ENCODE measurements at places on chromosomes 5 and 9. TPM values are rescaled to one million over a fixed set of nuclear protein-coding genes. Genes with fewer than 3 reads are reported as not detected.

The IFNA21 gene
- not detected for total RNA-seq

- no peak for DNase-seq
Observed at GRCh38 chr5:32325062-32325461, 12.3 kb upstream of the MTMR12 start.

DNA sequence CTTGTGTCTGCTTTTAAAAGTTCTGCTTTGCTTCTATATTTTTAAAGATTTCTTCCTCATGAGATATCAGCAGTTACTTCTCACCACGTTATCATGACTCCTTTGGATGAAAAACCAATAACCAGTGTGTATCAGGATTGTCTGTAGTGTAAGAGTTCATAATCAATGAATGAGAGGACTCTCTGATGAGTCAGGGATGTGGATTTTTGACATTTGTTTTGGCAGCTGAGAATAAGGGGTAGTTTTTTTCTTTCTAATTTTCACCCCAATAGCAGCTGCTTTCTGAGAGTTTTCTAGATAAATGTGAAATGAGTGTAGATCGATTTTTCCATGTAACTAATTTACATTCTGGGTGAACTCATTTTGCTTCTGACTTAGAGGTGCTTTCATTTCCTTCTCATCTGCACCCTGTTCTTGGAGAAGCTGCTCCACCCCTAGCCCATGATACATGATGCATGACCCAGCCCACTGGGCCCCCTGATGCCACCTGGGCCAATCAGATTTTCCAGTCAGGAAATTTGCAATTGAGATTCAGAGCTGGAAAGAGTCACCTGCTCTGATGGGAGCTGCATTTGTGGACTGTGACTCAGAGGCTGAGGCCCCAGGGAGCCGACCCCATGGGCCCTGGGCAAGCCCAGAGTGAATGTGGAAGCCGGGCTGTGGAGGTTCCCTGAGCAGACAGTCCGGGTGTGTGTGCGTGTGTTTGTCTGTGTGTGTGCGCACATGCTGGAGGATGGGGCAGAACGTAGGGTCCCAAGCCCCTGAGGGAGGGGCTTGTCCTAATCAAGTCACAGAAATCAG, 159.3 kb downstream of the RGS3 start:
- peak; percentile 74 for DNase-seq

The INVS gene
- total RNA-seq: 8.9 TPM

DNA sequence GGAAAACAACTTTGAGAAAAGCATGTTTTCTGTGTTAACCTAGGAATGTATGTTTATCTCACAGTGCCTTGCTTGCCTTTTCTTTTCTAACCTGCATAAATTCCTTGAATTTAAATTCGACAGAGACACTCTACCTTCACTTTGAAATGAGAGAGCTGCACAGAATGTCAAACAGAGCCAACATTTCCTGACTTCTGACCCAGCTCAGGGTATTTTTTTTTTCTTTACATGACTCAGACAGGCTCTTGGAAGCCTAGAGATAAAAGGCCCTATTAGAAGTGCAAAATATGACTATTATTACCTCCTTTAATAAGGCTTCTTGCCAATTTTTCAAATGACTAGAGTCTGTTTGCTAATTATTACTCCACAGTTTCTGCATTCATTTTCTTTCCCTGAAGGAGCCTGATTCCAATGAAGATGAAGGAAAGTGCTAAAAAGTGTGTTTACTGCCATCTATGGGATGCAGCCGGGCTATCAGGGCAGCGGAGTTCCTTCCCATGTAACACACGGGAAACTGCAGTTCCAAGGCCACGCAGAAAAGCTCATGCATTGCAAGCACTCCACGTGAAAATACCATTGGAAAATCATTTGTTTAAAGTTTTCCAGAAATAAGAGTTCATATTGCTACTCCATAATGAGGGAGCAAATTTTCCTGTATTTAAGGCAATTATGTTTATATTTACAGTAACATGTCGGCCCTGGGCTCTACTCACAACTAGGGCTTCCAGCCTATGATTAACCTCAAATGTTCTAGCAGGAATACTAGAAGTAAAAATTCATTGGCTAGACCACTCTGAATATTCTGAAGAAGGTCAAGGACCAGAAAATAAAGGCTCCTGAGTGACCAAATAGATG, 485.6 kb downstream of the ZSWIM6 start:
- DNase-seq: peak; percentile 45

GRCh38 chr5:123819833-123820232, 307.9 kb downstream of the CSNK1G3 start:
- peak; percentile 78 for DNase-seq

DNA sequence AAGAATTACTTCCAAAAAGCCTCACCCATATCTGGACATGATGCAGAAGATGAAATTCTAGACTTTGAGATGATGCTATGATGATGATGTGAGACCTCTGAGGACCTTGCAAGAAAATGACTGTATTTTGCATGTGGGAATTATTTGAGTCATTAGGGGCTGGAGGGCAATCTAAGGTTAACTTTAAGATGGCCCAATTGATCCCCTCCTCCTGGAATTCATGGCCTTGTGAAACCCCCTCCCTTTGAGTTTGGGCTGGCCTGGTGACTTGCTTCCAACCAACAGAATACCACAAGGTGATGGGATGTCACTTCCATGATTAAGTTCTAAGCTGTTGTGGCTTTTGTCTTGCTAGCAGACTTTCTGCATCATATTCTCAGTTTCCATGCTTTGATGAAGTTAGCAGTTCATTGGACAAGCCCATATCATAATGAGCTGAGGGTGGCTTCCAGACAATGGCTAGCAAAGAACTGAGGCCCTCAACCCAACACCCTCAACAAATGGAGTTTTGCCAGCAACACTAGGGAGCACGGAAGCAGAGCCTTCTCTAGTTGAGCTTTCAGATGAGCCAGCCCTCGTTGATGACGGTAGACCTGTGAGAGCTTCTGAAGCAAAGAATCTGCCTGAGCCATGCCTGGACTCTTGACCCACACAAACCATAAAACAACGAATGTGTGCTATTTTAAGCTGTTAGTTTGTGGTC, 7.4 kb upstream of the AMACR start:
- no peak for DNase-seq

- no peak for DNase-seq
Observed at GRCh38 chr9:116303270-116303669, 149.7 kb downstream of the PAPPA start.

The HEMGN gene
- total RNA-seq: not detected

The NIM1K gene
- 0.17 TPM for total RNA-seq

DNA sequence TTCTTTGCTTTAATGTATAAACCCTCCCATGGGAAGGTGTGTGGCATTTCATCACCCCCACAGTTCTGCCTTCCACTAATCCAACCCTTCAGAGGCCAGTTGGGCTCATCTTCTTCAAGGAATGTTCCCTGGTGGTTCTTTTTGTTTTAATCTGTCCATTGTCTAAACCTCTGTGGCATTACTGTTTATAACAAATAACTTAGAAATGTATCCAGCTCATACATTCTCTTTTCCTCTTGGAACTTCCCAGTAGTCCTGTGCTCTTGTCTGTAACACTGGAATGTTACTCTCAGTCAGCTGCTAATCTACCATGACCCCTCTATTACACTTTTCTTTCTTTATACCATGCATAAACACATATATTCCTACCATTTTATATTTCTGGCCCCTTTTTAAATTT, 213.5 kb upstream of the TARS1 start:
- no peak for DNase-seq

The LRRC19 gene
- total RNA-seq: not detected

- no peak for DNase-seq
Observed at GRCh38 chr5:77563475-77563874, 71.4 kb upstream of the WDR41 start.

DNA sequence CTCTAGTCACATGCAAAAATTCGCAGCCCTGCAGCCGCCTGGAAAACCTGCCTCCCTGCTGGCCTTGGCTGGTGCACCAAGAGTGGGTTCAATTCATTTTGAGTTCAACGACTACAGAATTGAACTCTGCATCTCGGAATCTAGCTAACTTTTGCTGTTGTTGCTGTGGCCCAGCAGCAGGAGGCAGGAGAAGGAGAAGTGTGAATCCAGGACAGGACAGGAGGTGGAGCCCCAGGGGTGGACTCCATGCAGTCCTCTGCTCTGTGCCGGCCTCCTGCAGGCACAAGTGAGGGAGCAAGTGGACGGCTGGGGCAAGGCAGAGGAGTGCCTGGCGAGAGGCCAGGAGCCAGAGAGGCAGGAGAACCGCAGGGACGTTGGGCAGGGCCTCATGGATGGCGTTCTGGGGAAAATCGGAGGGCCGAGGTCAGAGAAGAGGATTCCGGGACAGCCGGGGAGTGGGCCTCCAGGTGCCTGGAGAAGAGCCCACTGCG, 214.2 kb downstream of the FANCC start:
- DNase-seq: no peak

DNA sequence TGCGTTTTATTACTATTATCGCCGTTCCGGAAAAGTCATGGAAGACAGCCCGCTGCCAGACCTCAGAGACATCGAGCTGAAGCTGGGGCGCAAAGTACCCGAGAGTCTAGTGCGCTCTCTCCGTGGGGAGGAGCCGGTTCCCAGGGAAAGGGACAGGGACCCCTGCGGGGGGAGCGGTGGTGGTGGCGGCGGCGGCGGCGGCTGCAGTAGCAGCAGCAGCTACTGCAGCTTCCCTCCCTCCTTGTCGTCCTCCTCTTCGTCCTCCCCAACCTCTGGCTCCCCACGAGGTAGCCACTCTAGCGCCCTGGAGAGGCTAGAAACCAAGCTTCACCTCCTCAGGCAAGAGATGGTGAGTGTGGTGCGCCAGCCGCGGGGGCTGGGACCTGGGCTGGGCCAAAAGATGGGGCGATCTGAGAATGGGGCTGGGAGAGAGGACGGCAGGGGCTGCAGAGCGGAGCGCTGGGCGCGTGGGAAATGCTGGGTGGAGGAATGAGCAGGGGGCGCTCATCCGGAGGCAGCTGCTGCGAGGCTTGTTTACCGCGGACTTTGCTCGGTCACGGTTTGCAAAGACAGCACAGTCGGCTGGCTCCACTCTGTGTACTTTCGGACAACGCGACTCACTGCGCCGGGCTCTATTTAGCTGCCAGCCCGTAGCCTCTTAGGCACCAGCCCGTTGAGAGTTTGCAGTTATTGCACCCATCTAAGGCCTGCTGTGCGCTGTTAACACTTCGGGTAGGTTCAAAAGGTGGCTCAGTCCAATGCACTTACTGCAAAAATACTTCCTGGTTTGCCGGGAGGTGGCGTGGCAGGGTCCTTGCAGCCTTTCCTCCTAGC, 1.1 kb downstream of the LURAP1L start:
- peak; percentile 74 for DNase-seq

The MARCOL gene
- not detected for total RNA-seq

GRCh38 chr5:2163940-2164490, 281.3 kb upstream of the IRX4 start:
- DNase-seq: no peak
